ENCODE measurements at places on chromosomes 16 and 17. TPM values are rescaled to one million over a fixed set of nuclear protein-coding genes. Genes with fewer than 3 reads are reported as not detected.

DNA sequence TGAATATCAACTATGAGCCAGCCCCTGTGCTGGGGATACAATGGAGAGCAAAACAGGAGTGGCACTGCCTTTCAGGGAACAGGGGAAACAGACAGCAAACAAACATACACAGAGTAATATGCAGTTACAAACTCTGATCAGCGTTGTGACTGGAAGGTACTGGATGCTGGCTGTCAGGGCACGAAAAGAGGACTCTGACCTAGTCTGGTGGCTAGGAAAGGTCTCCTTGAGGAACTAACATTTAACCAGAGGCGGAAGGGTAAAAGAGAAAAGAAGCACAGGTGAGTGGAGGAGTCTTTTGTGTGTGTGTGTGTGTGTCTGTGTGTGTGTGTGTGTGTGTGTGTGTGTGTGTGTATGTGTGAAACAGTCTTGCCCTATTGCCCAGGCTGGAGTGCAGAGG is 12.4 kb upstream of the B4GALNT2 start:
- no peak overlapping the region for H3K4me3 ChIP-seq
- no peaks in the 10 kb centered on the region for H3K36me3 ChIP-seq
- H3K27me3 ChIP-seq: no peaks in the 10 kb centered on the region
- no peak for DNase-seq

DNA sequence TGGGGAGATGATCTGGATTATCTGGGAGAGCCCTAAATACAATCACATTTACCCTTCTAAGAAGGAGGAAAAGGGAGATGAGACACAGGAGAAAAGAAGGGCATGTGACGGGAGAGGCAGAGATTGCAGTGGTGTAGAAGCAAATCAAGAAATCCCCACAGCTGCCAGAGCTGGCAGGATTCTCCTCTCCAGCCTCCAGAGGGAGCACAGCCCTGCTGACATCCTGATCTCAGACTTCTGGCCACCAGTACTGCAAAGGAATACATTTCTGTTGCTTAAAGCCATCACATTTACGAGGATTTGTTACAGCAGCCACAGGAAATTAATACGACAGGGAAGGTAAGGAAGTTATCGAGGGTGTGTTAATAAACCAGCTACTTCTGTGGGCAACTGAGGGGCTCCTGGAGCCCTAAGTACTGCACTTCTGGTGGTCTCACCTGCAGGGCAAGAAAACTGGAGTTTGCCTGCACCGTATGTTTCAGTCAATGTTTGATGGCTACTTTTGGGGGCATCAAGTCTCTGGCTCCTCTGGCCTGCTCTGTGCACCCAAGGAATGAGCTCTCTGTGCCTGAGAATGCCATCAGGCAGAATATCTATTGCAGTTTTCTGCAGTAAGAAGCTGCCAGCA is 22.9 kb upstream of the CDH13 start:
- no peak overlapping the region for H3K27ac ChIP-seq
- peaks cover 17% of the 10 kb centered on the region for H3K4me1 ChIP-seq
- H3K27me3 ChIP-seq: no peaks in the 10 kb centered on the region

CBLN1 gene
- not detected for polyA plus RNA-seq

DNA sequence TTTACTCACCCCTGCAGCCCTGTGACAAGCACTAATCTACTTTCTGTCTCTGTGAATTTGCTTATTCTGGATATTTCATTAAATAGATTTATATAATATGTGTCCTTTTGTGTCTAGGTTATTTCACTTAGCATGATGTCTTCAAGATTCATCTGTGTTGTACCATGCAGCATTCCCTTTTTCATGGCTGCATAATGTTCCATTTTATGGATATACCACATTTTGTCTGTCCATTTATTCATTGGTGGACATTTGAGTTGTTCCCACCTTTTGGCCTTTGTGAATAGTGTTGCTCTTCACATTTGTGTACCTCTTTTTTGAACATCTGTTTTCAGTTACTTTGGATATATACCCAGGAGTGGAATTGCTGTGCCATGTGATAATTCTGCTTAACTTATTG is 110.3 kb downstream of the ELAC2 start:
- H3K27ac ChIP-seq: no peak overlapping the region
- H3K4me3 ChIP-seq: no peak overlapping the region
- H3K36me3 ChIP-seq: no peaks in the 10 kb centered on the region
- no peaks in the 10 kb centered on the region for H3K4me1 ChIP-seq
- DNase-seq: no peak
- no peaks in the 10 kb centered on the region for H3K27me3 ChIP-seq

- H3K4me3 ChIP-seq: no peak overlapping the region
- no peak for DNase-seq
- H3K36me3 ChIP-seq: no peaks in the 10 kb centered on the region
- peak overlapping the region; percentile 91 for H3K27ac ChIP-seq
- H3K27me3 ChIP-seq: no peaks in the 10 kb centered on the region
- peaks cover 27% of the 10 kb centered on the region for H3K4me1 ChIP-seq
Observed at GRCh38 chr17:29573558-29573869, 5.0 kb downstream of the TP53I13 start.

GRCh38 chr17:59832883-59833379 is 59.8 kb downstream of the TUBD1 start:
- H3K4me3 ChIP-seq: no peak overlapping the region
- H3K27me3 ChIP-seq: no peaks in the 10 kb centered on the region
- no peak for DNase-seq

DNA sequence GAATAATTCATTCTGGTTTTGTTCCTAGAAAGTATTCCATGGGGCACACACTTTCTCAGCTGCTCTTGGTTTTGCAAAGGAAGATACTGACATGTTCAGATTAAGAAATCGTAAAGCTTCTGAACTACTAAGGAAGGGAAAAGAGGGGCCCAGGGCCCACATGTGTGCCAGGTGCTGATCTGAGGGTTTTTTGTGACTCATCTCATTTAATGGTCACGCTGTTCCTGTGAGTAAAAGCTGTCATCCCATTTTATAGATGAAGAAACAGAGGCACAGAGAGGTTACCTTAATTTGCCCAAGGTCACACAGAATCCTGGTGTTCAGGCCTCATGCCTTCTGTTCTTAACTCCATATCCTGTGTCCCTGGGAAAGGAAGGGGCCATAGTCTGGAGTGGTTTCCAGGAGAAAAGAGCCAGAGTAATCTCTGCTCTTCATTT is 113.2 kb downstream of the MSI2 start:
- H3K27me3 ChIP-seq: no peaks in the 10 kb centered on the region
- H3K27ac ChIP-seq: peak overlapping the region; percentile 92
- H3K36me3 ChIP-seq: no peaks in the 10 kb centered on the region
- no peak overlapping the region for H3K4me3 ChIP-seq
- no peak for DNase-seq

MYO15A gene
- polyA plus RNA-seq: 2.8 TPM

DNA sequence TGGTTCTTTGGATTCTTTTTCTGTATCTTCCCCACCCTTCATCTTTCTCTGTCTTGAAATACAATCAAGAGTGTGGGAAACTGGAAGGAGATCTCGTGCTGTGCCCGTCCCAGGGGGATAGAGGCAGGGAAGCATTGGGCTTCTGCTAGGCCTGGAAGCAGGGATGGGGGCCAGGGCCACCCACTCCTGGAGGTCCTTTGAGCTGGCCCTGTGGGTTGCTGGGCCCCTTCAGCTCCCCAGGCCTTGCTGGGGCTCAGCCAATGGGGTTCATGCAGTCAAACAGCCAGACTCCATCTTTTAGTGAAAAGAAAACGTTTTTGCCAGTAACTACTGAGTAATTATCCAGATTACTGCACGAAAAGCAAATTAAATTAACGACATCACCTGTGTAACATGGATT is 67.8 kb downstream of the CCDC182 start:
- H3K27me3 ChIP-seq: no peaks in the 10 kb centered on the region
- no peaks in the 10 kb centered on the region for H3K4me1 ChIP-seq
- H3K4me3 ChIP-seq: no peak overlapping the region
- DNase-seq: no peak
- H3K27ac ChIP-seq: no peak overlapping the region
- H3K36me3 ChIP-seq: no peaks in the 10 kb centered on the region

DNA sequence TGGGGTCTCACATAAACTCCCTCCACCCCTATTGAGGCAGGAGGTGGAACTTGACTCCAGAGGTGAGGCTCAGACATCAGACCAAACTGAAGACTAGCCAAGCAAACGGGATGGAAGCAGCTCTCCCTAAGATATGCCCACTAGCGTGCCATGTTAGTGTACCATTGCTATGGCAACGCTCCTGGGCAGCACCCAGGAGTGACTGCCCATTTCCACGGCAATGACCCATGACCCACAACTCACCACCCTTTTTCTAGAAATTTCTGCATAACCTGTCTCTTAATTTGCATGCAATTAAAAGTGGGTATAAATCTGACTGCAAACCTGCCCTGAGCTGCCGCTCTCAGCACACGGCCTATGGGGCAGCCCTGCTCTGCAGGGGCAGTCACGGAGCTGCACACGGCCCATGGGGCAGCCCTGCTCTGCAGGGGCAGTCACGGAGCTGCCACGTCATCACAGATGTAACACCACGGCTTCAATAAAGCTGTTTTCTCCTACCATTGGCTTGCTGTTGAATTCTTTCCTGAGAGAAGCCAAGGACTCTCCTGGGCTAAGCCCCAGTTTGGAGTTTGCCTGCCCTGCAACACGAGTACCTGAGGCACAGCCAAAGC is 164.3 kb downstream of the RBFOX3 start:
- no peak for DNase-seq
- no peaks in the 10 kb centered on the region for H3K4me1 ChIP-seq
- no peaks in the 10 kb centered on the region for H3K36me3 ChIP-seq
- H3K4me3 ChIP-seq: no peak overlapping the region
- no peak overlapping the region for H3K27ac ChIP-seq

DNA sequence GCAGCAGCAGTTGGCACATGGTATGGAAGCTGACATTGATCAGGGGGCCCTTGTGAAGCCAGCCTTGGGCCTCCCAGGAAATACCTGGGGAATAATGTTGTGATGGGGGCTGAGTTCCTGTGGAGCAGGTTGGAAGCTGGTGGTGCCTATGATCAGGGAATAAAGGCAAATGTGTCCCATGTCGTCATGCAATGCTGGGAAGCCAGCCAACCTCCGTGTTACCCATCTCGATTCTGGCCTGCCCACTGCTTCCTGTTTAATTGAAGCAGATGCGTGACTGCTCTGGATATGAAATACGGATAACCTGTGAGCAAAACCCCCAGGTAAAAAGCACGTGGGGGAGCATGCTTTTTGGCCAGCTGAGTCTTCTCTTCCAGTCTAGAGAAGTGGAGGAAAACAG is 580.4 kb upstream of the HSBP1 start:
- DNase-seq: no peak
- H3K36me3 ChIP-seq: no peaks in the 10 kb centered on the region
- peaks cover 3% of the 10 kb centered on the region for H3K27me3 ChIP-seq
- H3K4me3 ChIP-seq: no peak overlapping the region

FAM20A gene
- polyA plus RNA-seq: 39.7 TPM

- no peaks in the 10 kb centered on the region for H3K27me3 ChIP-seq
- peaks cover 29% of the 10 kb centered on the region for H3K4me1 ChIP-seq
- no peak overlapping the region for H3K4me3 ChIP-seq
- no peaks in the 10 kb centered on the region for H3K36me3 ChIP-seq
Observed at GRCh38 chr17:14198013-14198412, 38.6 kb downstream of the CDRT15 start.

DNA sequence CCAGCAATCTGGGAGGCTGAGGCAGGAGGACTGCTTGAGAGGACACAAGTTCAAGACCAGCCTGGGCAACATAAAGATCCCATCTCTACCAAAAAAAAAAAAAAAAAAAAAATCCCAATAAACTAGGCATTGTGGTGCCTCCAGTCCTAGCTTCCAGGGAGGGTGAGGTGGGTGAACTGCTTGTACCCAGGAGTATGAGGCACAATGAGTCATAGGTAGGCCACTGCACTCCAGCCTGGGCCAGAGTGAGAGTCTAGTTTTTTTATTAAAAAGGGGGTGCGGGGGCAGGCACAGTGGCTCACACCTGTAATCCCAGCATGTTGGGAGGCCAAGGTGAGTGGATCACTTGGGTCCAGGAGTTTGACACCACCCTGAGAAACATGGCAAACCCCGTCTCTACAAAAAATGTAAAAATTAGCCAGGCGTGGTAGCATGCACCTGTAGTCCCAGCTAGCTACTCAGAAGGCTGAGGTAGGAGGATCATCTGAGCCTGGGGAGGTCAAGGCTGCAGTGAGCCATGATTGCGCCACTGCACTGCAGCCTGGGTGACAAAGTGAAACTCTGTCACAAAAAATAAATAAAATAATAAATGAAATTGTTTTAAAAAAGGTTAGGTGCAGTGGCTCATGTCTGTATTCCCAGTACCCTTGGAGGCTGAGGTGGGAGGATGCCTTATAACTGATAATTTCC is 7.8 kb upstream of the CHST6 start:
- no peaks in the 10 kb centered on the region for H3K27me3 ChIP-seq
- no peak for DNase-seq
- no peak overlapping the region for H3K4me3 ChIP-seq
- no peaks in the 10 kb centered on the region for H3K36me3 ChIP-seq
- H3K27ac ChIP-seq: no peak overlapping the region

DNA sequence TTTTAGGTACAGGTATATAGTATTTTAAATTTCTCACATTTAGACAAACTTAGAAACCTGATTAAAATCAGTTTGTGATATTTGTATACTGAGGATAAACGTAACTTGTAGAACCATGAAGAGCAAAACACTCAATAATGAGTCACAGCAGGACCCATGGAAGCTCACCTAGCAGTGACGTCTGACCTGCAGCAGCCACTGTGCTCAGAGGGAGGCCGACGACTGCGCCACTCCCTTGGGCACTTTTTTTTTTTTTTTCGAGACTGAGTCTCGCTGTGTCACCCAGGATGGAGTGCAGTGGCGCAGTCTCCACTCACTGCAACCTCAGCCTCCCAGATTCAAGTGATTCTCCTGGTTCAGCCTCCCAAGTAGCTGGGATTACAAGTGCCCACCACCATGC is 106.2 kb upstream of the AXIN2 start:
- DNase-seq: no peak
- H3K4me1 ChIP-seq: no peaks in the 10 kb centered on the region
- H3K27ac ChIP-seq: no peak overlapping the region
- H3K36me3 ChIP-seq: no peaks in the 10 kb centered on the region
- no peaks in the 10 kb centered on the region for H3K27me3 ChIP-seq

- no peak for DNase-seq
- H3K27me3 ChIP-seq: no peaks in the 10 kb centered on the region
- no peaks in the 10 kb centered on the region for H3K4me1 ChIP-seq
Observed at GRCh38 chr16:54344646-54345630, 58.4 kb upstream of the IRX3 start.

GRCh38 chr17:82114447-82114846 is 16.4 kb upstream of the FASN start:
- H3K36me3 ChIP-seq: no peaks in the 10 kb centered on the region
- no peak for DNase-seq
- peaks cover 17% of the 10 kb centered on the region for H3K4me1 ChIP-seq
- H3K27ac ChIP-seq: no peak overlapping the region
- no peaks in the 10 kb centered on the region for H3K27me3 ChIP-seq
- H3K4me3 ChIP-seq: no peak overlapping the region

DNA sequence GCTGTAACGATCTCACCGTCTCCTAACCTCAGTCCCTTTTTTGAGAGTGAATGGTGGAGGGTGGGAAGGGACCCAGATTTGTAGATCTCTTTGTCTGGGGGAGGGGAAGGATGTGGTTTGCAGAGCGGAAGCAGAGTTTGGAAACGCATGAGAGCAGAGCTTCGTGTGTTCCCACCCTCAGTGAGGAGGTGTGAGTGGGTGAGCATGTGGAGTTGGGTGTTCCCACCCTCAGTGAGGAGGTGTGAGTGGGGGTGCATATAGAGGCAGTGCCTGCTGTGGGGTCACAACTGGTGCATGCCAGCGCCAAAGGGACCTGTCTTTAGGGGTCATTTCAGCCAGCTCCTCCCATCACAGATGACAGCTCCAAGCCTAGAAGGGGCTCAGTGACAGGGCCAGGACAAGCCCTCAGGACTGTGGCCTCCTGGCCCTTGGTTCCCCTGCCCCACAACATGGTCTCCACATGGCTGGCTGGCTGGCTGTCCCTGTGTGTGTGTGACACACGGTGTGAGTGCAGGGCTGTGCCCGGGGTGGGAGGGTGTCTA is 1.8 kb upstream of the CISD3 start:
- H3K27me3 ChIP-seq: no peaks in the 10 kb centered on the region
- no peak for DNase-seq
- no peaks in the 10 kb centered on the region for H3K36me3 ChIP-seq
- H3K27ac ChIP-seq: no peak overlapping the region

SLC6A2 gene
- polyA plus RNA-seq: not detected

Measured in hepatocyte (in vitro differentiated cells).